ENCODE measurements at places on chromosomes 6 and 20. TPM values are rescaled to one million over a fixed set of nuclear protein-coding genes. Genes with fewer than 3 reads are reported as not detected.

- no peaks in the 10 kb centered on the region for H3K4me1 ChIP-seq
- no peak overlapping the region for H3K4me3 ChIP-seq
- no peak overlapping the region for H3K27ac ChIP-seq
- no peaks in the 10 kb centered on the region for H3K36me3 ChIP-seq
- peaks cover 13% of the 10 kb centered on the region for H3K27me3 ChIP-seq
Observed at GRCh38 chr6:16901306-16901705, 140.0 kb upstream of the ATXN1 start.

DNA sequence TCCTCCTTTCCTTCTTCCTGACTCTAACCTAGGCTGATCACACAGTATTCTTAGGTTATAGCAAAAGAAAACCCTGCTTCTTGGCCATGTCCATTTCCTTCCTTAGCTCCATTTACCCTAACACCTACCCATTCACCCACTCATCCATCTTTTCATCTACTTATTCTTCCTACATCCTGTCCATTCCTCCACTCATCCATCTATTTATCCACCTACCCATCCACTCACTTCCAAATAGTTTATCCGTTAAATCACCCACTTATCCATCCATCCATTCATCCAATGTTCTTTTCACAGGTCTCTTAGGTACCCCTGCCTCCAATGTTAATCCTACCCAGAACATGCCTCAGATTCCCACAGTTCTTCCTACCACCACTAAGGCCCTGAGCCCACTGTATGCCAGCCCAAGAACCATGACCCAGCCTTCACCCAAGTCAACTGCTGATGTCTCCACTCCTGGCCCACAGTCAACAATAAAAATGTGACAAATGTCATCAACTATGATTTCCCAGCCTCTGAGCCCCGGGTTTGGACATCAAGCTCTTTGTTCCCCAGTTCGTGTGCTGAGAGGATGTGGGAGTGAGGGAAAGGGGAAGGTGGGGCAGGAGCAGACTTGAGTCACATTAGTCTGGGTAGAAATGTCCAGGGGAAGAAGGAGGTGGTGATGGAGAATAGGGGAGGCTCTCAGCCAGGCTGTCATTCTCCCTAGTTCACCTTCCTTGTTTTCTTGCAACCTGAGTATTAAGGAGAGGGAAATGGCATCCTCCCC, 24.4 kb downstream of the TREML4 start:
- H3K27ac ChIP-seq: no peak overlapping the region
- peaks cover 10% of the 10 kb centered on the region for H3K27me3 ChIP-seq
- H3K36me3 ChIP-seq: no peaks in the 10 kb centered on the region
- H3K4me1 ChIP-seq: peaks cover 19% of the 10 kb centered on the region

DNA sequence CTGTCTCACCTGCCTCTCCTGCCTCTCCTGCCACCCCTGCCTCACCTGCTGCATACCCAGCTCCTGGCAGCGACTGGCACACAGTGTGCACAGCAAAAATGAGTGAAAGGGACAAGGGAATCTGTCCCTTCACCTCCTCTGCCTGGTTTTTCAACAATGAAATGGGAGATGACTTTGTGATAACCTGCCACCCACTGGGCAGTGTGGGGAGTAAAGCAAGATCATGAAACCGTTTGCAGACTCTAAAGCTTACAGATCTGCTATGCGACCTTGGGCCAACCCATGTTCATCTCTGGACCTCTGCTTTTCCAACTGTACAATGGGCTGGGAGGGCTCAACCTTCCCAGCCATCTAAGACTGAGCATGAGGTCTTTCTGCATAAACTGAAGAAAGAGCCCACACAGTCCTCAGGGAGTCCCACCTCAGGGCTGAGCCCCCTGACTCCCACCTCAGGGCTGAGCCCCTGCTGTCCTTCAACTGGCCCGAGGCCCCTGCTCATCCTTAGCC, 81.1 kb downstream of the RIPOR3 start:
- no peak overlapping the region for H3K27ac ChIP-seq
- peaks cover 2% of the 10 kb centered on the region for H3K27me3 ChIP-seq
- no peaks in the 10 kb centered on the region for H3K4me1 ChIP-seq
- no peaks in the 10 kb centered on the region for H3K36me3 ChIP-seq
- H3K4me3 ChIP-seq: no peak overlapping the region

DNA sequence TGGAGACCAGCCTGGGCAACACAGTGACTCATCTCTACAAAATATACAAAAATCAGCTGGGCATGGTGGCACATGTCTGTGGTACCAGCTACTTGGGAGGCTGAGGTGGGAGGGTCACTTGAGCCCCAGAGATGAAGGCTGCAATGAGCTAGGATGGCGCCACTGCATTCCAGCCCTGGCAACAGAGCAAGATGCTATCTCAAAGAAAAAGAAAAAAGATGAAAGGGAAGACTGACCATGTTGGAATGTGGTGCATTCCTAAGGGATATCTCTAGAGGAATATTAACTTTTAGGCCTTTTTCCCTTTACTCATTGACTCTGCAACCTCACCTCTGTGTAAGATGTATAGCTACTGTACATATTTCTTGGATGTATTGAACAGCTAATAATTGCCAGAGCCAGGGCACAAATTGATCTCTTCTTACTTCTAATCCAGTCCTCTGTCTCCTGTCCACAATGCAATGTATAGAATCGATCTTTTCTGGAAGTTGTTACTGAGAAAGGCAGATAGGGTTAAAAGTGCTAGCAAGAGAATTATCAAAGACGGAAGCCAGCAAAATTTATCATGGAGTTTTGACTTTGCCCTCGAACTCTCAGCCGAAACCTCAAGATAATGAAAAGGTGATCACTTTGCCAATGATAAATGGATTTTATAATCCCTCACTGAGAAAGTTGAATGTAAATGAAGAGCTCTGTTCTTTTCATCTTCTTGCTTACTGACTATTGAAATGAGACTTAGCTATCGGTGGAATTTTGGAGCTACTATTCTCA, 46.3 kb downstream of the GCNT2 start:
- H3K4me1 ChIP-seq: peaks cover 6% of the 10 kb centered on the region
- no peaks in the 10 kb centered on the region for H3K27me3 ChIP-seq
- no peak for DNase-seq
- H3K36me3 ChIP-seq: peaks cover 16% of the 10 kb centered on the region
- H3K4me3 ChIP-seq: no peak overlapping the region

DNA sequence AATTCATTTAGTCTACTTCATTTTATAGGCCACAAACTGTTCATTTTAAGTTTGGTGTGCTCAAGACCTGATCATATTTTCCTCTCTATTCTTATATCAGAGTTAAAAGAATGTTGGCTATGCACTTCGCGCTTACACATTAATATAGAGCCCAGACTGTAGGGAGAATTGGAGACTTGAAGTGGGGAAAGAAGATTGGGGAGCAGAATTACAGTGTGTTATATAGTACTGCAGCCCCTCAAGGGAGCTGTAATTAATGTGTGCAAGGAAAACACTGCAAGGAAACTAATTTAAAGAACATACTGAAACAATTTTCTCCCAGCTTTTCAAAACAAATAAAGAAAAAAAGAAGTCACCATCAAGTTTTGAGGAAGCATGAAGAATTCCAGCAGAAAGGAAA, 572.7 kb upstream of the FLRT3 start:
- no peak overlapping the region for H3K27ac ChIP-seq
- no peak overlapping the region for H3K4me3 ChIP-seq
- no peak for DNase-seq
- H3K4me1 ChIP-seq: no peaks in the 10 kb centered on the region

- no peaks in the 10 kb centered on the region for H3K36me3 ChIP-seq
- no peak for DNase-seq
- no peaks in the 10 kb centered on the region for H3K4me1 ChIP-seq
- H3K27ac ChIP-seq: no peak overlapping the region
- H3K27me3 ChIP-seq: peaks cover 4% of the 10 kb centered on the region
Observed at GRCh38 chr6:128606611-128607010, 86.2 kb upstream of the PTPRK start.

- no peaks in the 10 kb centered on the region for H3K27me3 ChIP-seq
- H3K36me3 ChIP-seq: peaks cover 2% of the 10 kb centered on the region
- no peak overlapping the region for H3K27ac ChIP-seq
Observed at GRCh38 chr6:129485746-129486145, 224.2 kb downstream of the ARHGAP18 start.

DNA sequence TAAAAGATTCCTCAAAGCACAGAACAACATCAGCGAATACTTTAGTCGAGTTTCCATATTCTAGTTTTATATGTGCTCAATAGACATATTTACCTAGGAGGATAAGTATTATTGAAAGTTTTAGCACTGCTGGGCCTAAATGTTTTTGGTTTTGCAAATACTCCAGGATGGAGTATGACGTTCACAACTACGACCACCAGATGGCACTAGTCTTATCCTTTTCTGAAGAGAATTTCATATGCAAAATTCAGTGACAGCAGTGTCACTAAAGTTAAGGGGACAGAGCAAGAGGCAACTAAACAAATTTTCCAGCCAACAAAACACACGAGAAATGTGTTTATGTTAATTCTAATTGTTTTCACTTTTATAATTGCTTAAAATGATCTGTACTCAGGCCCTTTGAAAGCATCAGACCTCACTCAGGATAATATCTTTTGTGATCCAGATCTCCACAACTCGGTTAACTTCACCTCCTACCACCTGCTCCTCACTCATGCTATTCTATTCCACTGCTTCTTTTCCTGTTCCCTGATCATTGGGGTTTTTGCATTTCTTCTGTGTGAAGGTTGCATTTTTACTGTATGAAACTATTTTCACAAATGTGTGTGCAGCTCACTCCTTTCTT, 220.8 kb downstream of the TRDN start:
- H3K4me3 ChIP-seq: no peak overlapping the region
- no peaks in the 10 kb centered on the region for H3K4me1 ChIP-seq
- no peaks in the 10 kb centered on the region for H3K27me3 ChIP-seq
- no peak for DNase-seq
- H3K27ac ChIP-seq: no peak overlapping the region

Gene RHAG
- total RNA-seq: not detected

Data from activated naive CD8-positive, alpha-beta T cell treated with anti-CD3 and anti-CD28 coated beads, Interleukin-2, amount 10 ng/mL, durations not matched to agents 7 days and 5 days (primary cell).